ENCODE measurements at places on chromosomes 7 and 10.

- DNase-seq = no peak
Measured at GRCh38 chr10:77205135-77205534, 432.5 kb downstream of the KCNMA1 start.

GRCh38 chr7:35968140-35968940, 167.5 kb downstream of the SEPTIN7 start:
- DNase-seq = no peak

DNA sequence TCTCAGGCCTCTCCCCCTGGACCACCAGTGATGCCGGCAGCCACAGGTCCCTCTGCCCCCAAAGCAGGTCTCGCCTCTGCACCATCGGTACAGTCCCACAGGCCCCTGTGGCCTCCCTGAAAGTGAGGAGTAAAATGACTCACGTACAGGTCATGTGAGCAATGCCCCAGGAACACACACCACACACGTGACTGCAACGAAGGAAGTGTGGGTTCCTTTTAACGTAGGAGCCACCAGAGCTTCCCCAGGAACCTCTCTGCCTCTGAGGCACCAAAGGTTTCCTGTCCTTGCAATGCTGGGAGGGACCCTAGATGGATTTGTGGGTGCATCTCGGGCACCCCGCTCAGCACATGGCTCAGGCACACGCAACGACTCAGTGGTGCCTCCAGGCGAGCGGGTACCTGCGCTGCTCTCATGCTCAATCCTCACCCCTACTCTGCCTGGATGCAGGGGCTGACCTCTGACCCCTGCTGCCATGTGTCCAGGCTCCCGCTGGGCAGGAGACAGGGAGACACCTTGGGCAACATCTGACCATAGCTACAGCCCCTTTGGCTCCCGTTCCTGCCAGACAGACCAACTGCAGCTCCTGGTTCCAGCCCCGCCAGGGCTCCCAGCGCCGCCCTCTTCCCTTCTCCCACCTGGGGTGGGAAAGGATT, 120.7 kb downstream of the PRKAG2 start:
- DNase-seq = peak; percentile 70

GRCh38 chr7:64876792-64877713, 26.0 kb upstream of the ZNF273 start:
- peak; percentile 69 for DNase-seq

DNA sequence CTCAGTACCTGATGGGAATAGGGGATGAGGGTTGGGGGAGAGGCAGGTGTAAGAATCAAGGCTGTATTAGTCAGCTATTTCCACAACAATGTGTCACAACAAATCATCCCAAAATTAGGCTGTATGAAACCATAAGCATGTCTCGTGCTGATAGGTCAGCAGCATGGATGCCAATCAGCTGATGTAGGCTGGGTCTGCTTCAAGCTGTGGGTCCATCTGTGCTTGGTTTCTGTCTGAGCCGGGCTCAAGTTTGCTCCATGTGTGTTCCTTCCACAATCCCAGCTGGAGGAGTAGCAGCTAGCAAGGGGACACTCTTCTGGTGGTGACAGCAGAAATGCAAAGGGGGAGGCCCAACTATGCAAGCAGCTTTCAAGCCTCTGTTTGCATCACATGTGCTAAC, 97.9 kb upstream of the ZNF746 start:
- DNase-seq = no peak

- no peak for DNase-seq
Measured at GRCh38 chr10:1206101-1206500, 149.9 kb downstream of the WDR37 start.

GRCh38 chr7:1707756-1708595, 37.9 kb downstream of the ELFN1 start:
- DNase-seq = no peak

DNA sequence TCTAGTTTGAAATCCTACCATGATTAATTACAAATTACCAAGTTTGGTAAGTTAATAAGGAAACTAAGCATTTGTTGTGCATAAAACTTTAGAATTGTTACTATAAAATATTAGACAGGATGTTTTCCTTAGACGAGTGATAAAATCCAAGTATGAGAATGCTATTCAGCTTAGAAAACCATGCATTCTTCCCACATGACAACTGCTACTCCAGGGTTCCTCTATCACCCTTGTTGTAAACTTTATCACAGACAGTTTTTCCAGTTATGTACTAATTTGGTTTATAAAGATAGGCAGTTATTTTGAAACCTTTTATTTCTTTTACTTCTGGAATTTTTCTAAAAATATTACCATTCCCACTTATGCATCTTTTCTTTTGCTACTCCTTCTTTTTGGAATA, 52.0 kb downstream of the SIRT1 start:
- DNase-seq = no peak

GRCh38 chr10:100661520-100661919, 83.9 kb upstream of the PAX2 start:
- DNase-seq = no peak

- DNase-seq = no peak
Measured at GRCh38 chr10:31645786-31646185, 282.8 kb downstream of the ARHGAP12 start.

DNA sequence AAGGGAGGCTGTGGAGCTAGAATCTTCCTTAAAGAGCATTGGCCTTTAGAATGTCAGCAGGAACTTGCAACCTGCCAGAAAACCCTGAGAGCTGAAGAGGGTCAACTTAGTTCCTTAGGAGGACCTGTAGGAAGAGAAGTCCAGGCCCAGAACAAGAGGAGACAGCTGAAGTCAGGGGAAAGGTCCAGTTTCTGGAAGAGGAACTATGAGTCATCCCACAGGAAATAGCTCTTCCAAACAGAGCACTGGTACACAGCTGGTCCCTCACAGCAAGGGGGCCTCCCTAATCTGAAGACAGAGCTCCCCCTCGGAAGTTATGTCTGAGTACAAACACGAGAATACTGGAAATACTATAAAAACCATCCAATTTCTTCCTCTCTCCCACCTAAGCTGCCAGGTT, 98.9 kb downstream of the HERPUD2 start:
- no peak for DNase-seq

- DNase-seq = peak; percentile 2
Measured at GRCh38 chr7:106285855-106286492, 1.2 kb upstream of the NAMPT start.

DNA sequence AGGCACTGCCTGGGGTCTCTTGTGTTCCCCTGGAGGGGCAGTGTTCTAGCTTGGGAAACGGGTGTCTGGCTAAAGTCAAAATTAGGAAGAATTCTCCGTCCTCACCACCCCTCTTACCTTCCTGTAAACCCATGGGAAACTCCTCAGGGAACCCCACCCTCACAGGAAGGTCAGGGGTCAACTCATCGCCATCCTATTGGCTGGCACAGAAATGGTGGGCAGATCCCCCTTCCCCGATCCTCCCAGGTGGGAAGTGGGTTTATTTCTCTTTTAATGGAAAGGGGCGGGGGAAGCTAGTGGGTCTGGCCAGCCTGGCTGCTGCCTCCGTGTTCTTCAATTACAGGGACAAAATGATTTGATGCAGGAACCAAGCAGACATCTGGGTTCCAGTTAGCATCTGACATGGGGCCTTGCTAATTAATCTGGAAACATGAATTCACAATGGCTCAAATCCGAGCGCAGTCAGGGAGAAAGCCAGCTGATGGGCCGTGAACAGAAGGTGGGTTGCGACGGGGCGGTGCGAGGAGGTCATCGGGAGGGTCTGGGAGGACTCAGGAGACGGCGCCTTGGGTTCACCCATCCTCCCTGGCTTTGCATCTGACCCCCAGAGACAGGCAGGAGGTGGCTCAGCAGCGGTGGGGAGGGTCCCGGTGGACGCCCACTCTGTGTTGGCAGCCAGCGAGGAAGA, 66.6 kb downstream of the SLIT1 start:
- DNase-seq = no peak

DNA sequence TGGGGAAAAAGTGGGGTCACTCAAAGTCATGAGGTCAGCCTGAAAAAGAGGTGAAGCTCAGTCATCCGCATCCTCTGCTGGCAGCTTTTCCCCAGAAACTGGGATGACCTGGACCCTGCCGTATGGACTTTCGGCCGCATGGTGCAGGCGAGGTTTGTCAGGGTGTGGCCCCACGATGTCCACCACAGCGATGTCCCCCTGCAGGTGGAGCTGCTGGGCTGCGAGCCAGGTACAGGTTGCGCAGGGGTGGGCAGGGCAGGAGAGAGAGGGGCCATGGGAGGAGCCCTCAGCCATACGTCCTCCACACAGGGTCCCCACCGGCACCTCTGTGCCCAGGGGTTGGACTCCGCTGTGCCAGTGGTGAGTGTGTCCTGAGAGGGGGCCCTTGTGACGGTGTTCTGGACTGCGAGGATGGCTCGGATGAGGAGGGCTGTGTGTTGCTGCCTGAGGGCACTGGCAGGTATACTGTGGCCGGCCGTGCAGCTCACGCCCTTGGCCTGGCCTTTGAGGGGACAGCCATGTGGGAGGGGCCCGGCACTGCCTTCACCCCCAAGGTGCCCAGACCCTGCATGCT, 23.0 kb upstream of the ZNF467 start:
- no peak for DNase-seq

GRCh38 chr7:50450590-50451032, 461 bp upstream of the FIGNL1 start:
- DNase-seq = peak; percentile 56

- no peak for DNase-seq
Measured at GRCh38 chr10:101487399-101487798, 100.7 kb downstream of the POLL start.

DNA sequence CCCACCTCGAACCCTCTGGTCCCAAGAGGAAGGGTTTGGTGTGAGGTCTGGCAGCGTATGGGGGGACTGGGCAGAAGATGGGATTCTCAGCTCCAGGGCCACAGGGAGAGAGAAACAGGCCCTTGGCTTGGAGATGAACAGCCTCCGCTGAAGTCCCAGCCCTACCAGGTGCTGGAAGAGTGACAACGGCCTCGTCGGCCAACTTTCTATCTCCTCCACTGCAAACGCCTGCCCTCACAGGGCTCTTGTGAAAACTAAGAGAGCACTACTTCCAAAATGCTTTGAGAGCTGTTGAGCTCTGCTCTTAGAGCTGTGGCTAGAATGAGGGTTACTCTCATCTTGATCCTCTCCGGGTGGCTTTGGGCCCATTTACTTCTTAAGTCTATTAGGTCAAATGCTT, 63.5 kb downstream of the AFAP1L2 start:
- no peak for DNase-seq

Measured in CD4-positive, alpha-beta T cell treated with Interleukin-6 for 4 hours (primary cell).